ENCODE measurements at places on chromosomes 2 and 18.

DNA sequence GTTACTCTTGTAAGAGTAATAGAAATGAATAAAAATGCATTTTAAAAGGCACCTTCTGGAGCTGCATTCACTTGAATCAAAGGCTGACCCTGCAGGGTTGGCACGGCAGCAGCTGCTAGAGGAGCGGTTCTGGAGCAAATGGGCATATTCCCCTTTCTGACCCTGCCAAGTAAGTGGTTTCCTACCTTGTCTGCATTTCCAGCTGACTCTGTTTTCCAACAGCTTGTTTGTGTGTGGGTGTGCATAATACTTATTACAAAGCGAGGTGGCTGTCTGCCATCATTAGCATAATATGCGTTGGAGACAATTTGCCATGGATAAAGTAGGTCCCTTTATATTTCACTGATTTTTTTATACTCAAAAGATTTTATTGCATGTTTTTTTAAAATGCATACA is 21.3 kb upstream of the TTN start:
- no peak for DNase-seq

DNA sequence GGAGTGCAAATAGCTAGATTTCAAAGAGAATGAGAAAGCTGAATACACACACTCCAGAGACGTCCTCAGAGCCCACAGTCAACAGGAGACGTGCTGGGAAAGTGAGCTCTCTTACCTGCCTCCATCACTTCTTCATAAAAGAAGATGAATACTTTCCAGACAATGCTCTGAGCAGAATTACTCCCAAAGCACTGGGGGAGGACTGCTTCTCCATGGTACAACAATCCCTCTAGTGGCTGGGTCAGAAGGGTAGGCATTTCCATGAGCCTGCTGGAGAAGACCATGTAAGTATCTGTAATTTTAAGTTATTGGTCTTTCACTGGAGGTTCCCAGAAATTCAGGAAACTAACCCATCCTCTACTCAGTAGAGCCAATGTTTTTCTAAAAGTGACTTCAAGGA is 190.3 kb downstream of the RBM43 start:
- DNase-seq, result peak; percentile 35

GRCh38 chr2:135931776-135932443 is 53.5 kb downstream of the DARS1 start:
- no peak for DNase-seq

- no peak for DNase-seq
These were observed 23.1 kb downstream of the SERPINB11 start for GRCh38 chr18:63725682-63726480.

- no peak for DNase-seq
These were observed 72.5 kb downstream of the USP34 start for GRCh38 chr2:61398413-61398812.

- no peak for DNase-seq
These were observed 5.4 kb downstream of the FBXO11 start for GRCh38 chr2:47900857-47901256.

- DNase-seq, result no peak
These were observed 36.6 kb downstream of the POMC start for GRCh38 chr2:25131567-25132298.

- DNase-seq, result no peak
These were observed 40.9 kb downstream of the ANKRD12 start for GRCh38 chr18:9177466-9177865.

DNA sequence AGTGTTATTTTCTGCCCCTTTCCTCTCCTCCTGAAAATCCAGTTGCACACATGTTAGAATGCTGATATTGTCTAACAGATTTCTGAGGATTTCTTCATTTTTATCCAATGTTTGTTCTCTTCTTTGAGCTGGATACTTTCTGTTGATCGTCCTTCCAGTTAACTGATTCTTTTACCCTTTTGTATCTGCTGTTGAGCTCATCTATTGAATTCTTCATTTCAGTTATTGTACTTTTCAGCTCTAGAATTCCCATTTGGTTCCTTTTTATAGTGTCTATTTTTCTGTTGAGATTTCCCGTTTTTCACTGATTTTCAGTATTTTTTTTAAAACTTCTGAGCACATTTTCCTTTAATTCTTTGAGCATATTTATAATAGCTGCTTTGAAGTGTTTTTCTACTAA is 77.9 kb upstream of the B3GNT7 start:
- DNase-seq, result no peak

- DNase-seq, result no peak
These were observed 531.8 kb upstream of the ID2 start for GRCh38 chr2:8149985-8150539.

GRCh38 chr2:197167608-197168314 is 142.8 kb downstream of the ANKRD44 start:
- DNase-seq, result no peak

- no peak for DNase-seq
These were observed 9.5 kb downstream of the PASK start for GRCh38 chr2:241139531-241140444.

- DNase-seq, result no peak
These were observed 246.1 kb downstream of the TWIST2 start for GRCh38 chr2:239093952-239094351.

- no peak for DNase-seq
These were observed 209.4 kb upstream of the CXCR4 start for GRCh38 chr2:136327162-136327852.

DNA sequence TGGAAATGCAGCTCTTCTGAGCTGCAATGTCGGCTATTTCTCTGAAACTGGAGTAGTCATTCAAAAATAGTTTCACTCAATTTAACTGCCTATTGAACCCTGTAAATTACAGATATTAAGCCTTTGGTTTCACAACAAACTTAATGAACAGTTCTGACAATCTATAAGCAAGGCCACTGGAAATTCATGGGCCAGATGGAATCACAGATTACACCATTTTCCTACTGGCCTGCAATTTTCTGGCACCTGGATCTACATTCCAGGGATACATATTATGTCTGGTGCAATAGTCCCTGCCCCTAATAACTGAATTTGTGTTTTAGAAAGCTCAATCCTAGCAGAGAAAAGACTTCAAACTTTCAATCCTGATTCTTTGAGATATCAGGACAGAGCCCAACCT is 551.7 kb downstream of the RNF144A start:
- DNase-seq, result no peak

DNA sequence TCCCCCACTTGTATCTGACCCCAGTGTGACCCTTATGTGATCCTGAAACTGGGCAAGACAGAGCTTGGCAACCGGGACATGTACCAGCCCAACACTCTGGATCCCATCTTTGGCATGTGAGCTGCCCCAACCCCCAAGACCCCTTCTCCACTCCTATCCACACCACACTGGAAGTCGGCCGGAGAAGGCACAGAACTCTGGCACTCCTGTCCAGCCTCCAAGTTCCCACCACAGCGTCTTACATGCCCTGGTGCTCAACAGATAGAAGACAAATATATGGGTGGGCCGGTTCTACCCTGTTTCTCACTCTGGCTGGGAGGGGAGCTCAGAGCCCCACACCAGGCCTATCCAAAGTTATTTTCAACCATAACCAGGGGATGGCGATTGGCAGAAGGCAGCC is 40.8 kb downstream of the LMAN2L start:
- no peak for DNase-seq

GRCh38 chr18:51430538-51430937 is 233.1 kb upstream of the MEX3C start:
- no peak for DNase-seq

- DNase-seq, result no peak
These were observed 810 bp upstream of the RBFA start for GRCh38 chr18:80033181-80034067.

GRCh38 chr18:58335223-58335622 is 291.2 kb downstream of the NEDD4L start:
- no peak for DNase-seq

DNA sequence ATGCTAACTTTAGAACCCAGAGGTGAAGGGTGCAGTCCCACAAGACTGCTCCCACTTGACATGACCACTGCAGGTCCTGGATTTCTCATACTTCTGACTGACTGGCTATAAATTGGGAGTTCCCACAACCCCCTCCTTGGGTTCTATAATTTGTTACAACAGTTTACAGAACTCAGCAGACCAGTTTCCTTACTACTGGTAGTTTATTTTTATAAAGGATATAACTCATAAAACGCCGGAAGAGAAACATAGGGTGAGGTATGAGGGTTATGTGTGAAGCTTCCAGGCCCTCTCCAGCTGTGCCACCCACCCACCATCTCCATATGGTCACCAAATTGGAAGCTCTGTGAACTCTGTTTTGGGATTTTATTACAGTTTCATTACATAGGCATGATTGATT is 839.6 kb downstream of the TSN start:
- DNase-seq, result no peak

- DNase-seq, result no peak
These were observed 41.8 kb upstream of the GBX2 start for GRCh38 chr2:236209996-236210395.

DNA sequence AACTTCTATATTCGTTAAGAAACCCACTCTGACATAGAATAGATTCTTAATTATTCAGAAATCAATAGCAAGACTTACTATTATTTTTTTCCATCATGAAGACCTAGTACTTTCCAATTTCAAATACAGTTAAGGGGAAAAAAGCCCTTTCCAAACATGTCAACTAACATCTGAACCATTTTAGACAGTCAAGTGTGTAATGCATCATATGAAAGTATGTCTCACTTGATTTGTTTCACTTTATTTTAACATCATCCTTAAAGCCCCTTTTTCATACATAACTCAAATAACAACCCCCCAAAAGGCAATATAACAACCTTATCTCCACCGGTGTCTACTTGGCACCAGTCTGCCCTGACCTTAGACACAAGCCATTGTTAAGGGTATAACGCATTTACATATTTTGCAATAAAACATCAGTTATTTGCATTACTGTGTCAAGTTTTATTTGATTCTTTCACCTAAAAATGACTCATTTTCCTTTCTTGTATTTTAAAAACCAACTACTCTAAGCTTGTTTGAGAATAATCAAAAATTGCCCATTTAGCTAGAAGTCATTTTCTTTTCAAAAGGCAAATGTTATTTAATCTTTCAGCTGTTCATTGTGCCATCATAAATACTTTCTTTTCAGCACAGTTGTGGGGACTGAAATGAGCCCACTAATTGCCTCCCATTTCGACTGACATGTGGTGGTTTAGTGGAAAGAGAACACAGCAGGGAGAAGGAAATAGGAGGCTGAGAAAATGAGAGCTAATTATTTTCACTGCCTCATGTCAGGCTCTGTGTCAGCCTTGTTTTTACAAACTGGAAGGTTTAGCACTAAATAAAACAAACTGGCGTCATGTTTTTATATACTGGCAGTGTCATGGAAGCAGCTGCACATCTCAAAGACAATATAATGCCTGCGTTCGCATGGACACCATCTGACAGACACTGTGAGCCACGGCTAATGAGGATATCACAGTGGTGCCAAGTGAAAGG is 104.7 kb upstream of the CDCA7 start:
- DNase-seq, result no peak

GRCh38 chr2:161983866-161984265 is 90.1 kb downstream of the DPP4 start:
- no peak for DNase-seq

DNA sequence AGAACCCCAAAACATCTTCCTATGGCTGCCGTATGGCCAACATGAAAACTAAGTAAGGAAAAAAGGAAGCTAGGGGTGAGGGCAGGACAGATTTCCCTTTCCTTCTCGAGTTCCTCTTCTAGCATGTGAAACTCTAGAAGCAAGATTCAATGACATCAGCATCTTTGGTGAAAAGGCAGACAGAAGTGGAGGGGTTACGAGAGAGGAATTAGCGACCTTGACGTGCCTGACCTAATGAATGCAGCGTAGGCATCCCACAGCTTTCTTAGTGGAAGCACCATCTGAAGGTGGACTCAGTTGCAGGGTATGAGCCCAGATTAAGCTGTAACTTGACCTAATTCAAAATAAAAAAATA is 47.9 kb upstream of the PELI1 start:
- DNase-seq, result no peak

GRCh38 chr2:20012032-20012281 is 511 bp downstream of the MATN3 start:
- DNase-seq, result no peak

GRCh38 chr2:217293607-217294006 is 433.7 kb upstream of the TNP1 start:
- no peak for DNase-seq

DNA sequence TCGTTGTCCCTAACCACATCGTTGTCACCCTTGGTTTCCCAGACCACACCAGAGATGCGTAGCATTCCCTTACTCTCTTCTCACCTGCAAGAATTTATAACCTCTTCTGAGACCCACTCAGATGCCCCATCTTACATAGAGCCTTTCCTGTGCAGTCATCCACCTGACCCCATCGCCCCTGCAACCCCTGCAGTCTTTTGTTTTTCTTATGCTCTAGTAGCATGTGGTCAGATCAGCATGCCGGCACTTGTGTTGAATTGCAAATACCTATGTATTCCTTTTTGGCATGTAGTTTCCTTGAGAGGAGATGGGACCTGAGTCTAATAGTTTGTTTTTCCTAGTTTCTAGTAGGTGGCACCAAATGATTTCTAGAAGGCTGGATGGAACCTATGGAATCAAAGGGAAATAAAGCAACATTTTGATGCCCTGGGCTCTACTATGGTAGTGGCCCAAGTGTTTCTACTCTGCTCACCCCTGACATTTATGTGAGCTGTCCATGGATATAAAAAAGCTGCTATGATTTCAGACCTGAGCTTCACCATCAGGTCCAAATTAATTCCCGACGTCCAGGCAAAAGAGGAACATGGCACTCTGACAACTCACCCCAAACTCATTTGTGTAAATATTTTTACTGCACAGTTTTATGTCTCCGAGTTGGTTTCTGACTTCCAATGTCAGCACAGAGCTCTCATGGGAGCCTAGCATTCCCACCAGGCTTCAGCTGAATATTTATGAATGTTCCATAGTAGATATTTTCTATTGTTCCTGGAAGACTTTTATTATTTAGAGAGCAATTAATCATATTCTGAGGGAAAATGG is 143.6 kb downstream of the RNF144A start:
- DNase-seq, result no peak

DNA sequence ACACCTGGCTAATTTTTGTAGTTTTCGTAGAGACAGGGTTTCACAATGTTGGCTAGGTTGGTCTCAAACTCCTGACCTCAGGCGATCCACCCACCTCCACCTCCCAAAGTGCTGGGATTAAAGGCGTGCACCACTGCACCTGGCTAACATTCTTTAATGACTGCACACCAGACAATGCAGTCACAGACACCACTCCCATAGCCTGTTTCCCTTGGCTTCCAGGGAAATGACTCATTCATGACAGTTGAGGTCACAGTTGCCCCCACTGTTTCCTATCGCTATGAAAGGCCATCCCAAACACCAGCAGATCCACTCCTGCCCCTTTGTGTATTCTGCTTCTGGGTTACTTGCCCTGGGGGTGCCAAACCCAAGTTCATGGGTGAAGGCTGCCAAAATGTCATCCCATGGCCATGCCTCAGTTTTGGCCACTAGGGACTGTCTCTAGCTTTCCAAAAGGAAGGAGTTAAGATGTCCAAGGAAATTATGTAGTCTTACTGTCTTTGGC is 8.7 kb downstream of the CHMP1B start:
- DNase-seq, result no peak

DNA sequence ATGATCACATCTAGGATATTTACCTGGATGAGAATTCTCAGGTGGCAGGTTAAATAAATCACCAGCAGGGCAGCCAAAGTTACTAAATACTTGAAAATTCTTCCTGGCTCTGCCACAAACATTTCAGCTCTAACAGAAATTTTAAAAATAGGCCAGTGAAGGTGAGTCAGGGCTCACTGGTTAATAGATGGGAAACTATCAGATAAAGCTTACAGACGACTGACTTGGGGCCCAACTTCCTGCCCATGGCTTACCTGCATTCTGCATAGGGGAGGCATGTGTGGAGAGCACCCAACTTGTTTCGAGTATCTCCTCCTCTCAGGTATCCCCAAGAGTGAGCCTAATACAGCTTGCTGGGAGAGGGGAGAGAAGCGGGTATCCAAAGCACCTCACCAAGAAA is 57.8 kb downstream of the SPRED2 start:
- no peak for DNase-seq

GRCh38 chr18:4068552-4069158 is 386.5 kb downstream of the DLGAP1 start:
- DNase-seq, result peak; percentile 38
